ENCODE measurements at places on chromosomes 7 and 10. TPM values are rescaled to one million over a fixed set of nuclear protein-coding genes. Genes with fewer than 3 reads are reported as not detected.

GRCh38 chr7:104017001-104017400, 27.5 kb upstream of the RELN start:
- H3K27me3 ChIP-seq: peaks cover 3% of the 10 kb centered on the region
- H3K27ac ChIP-seq: no peak overlapping the region
- no peak overlapping the region for H3K4me3 ChIP-seq
- H3K36me3 ChIP-seq: no peaks in the 10 kb centered on the region
- no peak for DNase-seq

- no peak for DNase-seq
- no peak overlapping the region for H3K4me3 ChIP-seq
- 0 out of 2 replicates have a peak, but pooled peaks cover 3% of the 10 kb centered on the region for H3K4me1 ChIP-seq
- no peaks in the 10 kb centered on the region for H3K36me3 ChIP-seq
- H3K27ac ChIP-seq: no peak overlapping the region
These were observed 95.4 kb upstream of the PRR15 start for GRCh38 chr7:29468196-29468595.

- peak overlapping the region; percentile 66 for H3K4me3 ChIP-seq
- H3K4me1 ChIP-seq: peaks cover 20% of the 10 kb centered on the region
- peaks cover 6% of the 10 kb centered on the region for H3K36me3 ChIP-seq
- no peak overlapping the region for H3K27ac ChIP-seq
- peak; percentile 29 for DNase-seq
These were observed 536.0 kb upstream of the GALNT17 start for GRCh38 chr7:70595755-70596597.

DNA sequence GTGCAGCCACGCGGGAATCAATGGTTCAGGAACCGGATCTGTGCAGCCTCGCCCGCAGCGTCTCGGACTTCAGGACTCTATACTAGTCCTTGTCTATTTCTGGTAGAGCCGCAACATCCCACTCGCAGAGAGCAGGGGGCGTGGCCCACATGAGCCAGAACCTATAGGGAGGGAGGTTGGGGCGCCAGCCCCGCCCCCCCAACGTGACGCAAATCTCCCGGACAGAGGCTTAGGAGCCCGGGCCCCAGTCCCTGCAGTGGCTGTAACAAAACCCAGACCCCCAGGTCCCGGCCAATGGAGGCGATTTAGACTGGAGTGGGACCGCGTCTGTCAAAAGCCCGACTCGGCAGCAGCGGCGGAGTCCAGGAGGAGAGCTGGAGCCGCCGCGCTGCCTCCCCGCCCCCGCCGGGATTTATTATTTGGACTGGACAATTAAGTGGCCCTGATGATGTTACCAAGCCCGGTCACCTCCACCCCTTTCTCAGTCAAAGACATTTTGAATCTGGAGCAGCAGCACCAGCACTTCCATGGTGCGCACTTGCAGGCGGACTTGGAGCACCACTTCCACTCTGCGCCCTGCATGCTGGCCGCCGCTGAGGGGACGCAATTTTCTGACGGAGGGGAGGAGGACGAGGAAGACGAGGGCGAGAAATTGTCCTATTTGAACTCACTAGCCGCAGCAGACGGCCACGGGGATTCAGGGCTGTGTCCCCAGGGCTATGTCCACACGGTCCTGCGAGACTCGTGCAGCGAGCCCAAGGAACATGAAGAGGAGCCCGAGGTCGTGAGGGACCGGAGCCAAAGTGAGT, at the start of gene NKX2-3:
Gene NKX2-3 (plus strand): TSS at position 256 of the 809 bp plus-strand sequence. CDS start 190 bp downstream, at position 446.
- no peak within 1 kb of the TSS for H3K27ac ChIP-seq
- H3K36me3 ChIP-seq: peaks cover 3% of the 10 kb centered on the region

MMP21 gene
- not detected for total RNA-seq

SLC13A1 gene
- not detected for total RNA-seq

Measured in WTC11 (cell line).